ENCODE measurements at places on chromosomes 16 and 17.

DNA sequence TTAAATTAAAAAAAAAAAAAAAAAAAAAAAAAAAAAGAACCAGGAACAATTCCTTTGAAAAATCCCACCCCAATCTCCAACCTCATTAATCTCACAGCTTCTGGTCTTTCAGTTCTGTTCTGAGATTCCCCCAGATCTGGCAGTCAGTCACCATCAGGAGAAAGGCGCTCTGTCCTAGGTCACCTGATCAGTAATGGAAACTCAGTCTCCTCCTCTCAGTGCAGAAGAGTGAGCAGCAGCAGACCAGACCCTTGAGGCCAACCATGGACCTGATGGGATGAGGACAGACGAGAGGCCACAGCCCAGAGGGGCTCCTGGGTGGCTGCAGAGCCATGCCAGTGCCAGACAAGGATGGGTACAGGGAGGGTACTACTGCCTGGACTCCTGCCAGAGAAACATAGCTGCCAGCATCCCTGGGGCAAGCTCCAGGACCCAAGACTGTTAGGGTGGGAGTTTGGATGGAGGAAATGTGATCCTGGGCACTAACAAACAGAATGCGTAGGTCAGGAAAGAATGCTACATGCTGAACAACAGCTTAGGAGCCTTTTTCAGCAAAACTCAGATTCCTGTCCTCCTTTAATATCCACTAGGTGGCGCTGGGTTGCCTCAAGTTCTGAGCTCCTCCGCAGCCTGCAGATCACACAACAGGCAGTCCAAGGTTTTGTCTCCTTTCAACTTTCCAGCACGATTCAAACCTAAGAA is 28.7 kb downstream of the MPG start:
- DNase-seq: peak; percentile 54

DNA sequence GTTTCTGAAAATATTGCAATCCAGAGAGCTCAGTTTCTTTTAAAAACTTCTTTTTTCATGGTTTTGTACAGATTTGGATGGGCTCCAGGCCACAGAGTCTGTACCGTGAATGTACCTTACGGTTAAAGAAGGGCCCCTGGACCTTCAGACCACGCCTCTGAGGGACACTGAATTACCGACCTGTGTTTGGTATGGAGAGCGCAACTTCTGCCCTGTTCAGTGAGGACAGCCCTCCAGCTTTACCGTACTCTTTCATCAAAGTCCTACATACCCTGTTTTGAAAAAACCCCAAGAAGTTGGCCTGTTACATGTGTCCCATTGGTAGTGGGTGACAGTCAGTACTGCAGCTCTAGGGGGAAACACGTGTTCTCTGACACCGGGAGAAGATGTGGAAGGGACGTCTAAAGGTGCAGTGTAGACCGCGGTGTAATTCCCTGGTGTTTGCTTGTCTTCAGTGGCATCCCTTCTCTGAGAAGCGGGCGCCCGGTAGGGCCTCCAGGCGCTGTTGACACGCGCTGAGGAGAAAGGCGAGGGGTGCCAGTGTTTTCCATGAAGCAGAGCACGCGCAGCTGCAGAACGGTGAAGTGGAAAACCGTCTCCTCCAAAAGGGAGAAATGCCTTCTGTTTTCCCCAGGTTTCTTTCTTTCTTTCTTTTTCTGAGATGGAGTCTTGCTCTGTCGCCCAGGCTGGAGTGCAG is 6.2 kb downstream of the PGS1 start:
- DNase-seq: no peak

GRCh38 chr16:75203096-75203495 is 3.9 kb downstream of the CTRB2 start:
- DNase-seq: no peak

- DNase-seq: no peak
Observed at GRCh38 chr17:2975469-2975958, 87.9 kb downstream of the OR1D5 start.

GRCh38 chr16:56518425-56518824 is 1.4 kb downstream of the BBS2 start:
- no peak for DNase-seq

DNA sequence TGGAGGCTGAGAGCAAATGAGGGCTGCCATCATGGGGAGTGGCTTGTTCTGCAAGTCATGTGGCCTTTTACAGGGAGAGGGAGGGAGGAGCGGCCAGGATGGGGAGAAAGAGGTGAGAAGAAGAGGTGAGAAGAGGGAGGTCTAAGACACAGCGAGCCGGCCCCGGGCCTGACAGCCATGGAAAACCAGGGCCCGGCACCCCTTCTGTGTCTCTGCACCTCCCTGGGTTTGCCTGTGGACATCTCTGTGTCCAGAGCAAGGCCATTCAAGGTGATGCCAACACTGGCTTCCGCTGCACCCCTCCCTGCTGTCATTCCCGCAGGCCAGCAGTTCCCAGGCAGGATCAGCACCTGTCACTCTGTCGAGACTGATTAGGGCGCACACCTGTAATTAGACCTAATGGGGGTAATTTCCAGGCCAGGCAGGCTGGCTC is 75.6 kb downstream of the MGAT5B start:
- no peak for DNase-seq

- DNase-seq: peak; percentile 63
Observed at GRCh38 chr16:12228602-12229499, 252.3 kb downstream of the SNX29 start.

DNA sequence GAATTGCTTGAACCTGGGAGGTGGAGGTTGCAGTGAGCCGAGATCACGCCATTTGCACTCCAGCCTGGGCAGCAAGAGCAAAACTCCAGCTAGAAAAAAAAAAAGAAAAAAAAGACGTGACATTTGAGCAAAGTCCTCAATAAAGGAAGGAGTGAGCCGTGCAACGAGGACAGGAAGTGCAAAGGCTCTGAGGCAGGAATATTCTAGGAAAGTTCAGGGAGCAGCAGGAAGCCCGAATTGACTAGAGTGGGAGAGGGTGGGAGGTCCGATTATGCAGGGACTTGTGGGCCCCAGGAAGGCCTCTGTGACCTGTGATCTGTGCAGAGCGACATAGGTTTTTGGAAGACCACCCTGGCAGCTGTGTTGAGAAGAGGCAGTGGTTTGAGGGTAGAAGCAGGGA is 8.6 kb upstream of the LASP1NB start:
- DNase-seq: no peak

DNA sequence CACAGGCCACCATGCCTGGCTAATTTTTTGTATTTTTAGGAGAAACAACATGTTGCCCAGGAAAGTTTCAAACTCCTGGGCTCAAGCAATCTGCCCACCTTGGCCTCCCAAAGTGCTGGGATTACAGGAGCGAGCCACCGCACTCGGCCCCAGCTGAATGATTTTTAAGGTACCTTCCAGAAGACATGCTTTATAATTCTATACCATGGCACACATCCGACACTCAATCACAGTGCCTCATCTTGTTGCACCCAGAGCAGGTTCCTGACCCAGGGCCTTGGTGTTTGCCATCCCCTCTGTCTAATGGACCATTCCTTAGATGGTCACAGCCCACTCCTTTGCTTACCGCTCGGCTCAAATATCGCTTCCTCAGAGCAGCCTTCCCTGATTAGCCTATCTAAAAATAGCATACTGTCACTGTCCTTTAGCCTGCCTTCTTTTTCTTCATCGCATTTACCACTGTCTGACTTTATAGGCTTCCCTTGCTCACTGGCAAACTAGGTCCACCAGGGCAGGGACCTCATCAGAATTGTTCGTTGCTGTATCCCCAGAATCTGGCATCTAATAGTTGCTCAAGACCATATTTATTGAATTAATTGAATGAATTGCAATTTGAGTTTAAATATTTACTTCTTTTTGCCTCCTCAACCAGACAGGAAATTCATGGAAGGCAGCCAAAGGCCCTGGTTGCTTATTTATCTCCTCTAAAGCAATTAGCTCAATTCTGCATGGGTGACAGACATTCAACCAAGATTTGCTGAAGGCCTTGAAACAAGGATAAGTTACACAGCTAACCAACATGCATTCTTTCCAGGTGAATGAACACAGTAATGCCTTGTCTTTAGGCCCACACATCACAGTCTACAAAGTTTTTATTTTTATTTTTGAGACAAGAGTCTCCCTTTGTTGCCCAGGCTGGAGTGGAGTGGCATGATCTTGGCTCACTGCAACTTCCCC is 6.3 kb upstream of the TENT4B start:
- DNase-seq: no peak

- no peak for DNase-seq
Observed at GRCh38 chr16:89732918-89733242, 11.5 kb downstream of the ZNF276 start.

- DNase-seq: no peak
Observed at GRCh38 chr17:57035971-57036481, 49.0 kb upstream of the AKAP1 start.

- DNase-seq: no peak
Observed at GRCh38 chr16:4103745-4104144, 12.5 kb downstream of the ADCY9 start.

DNA sequence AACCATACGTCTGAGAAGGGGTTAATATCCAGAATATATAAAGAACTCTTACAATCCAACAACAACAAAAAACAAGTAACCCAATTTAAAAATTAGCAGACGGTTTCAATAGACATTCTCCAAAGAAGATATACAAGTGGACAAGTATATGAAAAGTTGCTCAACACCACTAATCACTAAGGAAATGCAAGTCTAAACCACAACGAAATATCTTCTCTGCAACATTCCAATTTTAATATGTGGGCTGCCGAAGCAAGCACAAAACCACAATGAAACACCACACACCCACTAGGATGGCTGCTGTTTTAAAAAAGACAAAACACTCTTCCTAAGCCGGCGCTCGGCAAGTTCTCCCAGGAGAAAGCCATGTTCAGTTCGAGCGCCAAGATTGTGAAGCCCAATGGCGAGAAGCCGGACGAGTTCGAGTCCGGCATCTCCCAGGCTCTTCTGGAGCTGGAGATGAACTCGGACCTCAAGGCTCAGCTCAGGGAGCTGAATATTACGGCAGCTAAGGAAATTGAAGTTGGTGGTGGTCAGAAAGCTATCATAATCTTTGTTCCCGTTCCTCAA is 5.9 kb upstream of the SLC13A2 start:
- no peak for DNase-seq

GRCh38 chr17:42288803-42289610 is 709 bp downstream of the STAT5A start:
- no peak for DNase-seq

GRCh38 chr16:28293601-28293960 is 1.3 kb downstream of the SBK1 start:
- DNase-seq: no peak

DNA sequence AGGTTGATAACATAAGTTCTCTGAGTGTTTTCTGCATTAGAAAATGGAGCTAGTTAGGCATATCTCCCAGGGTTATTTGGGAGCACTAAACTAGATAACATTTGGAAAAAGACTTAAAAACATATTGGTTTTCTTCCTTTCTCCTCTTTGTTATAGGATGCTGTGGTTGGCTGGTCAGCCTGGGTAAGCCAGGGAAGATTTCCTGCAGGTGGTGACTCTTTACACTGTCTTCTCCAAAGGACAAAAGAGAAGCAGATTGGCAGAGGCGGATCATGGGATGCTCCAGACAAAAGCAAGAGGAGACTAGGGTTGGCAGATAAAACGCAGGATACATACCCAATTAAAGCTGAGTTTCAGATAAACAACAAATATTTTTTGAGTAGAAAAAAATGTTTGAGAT is 6.2 kb upstream of the CRYBA1 start:
- DNase-seq: no peak

GRCh38 chr16:51818342-51818944 is 667.4 kb upstream of the SALL1 start:
- DNase-seq: peak; percentile 75

DNA sequence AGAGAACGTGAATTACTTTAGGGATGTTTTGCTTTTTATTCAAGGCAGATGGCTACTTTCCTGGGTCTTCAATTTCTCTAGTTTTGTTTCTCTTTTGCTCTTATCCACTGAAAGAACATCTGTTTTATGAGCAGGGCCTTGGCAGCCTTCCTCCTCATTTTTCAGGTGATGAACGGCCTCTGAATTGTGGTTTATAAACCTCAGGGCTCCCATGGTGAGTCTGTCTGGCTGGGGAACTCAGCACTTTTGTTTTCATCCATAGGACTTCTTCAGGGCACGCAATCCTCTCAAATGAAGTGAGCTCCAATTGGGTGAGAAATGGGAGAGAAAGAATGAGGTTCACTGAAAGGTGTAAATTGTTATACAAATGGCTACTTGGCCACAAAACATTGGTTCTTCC is 186.4 kb upstream of the ERCC4 start:
- DNase-seq: no peak

DNA sequence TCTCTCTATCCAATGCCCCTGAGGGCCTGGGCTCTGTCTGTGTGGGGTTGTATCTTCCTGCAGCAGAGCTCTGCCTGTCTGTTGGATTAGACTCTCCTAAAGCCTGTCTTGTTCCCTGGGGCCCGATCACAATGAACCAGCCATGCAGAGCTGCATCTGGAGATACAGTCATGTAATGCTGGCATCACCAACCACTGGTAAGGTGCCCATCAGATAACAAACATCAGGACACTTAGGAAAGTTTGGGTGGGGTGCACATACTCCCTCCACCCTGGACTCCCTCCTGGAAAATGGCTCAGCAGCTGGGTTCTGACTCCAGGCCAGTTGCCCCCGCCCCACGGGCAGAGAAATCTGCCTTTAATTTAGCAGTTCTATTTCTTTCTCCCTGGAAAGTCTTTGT is 61.3 kb upstream of the BRD7 start:
- DNase-seq: no peak

DNA sequence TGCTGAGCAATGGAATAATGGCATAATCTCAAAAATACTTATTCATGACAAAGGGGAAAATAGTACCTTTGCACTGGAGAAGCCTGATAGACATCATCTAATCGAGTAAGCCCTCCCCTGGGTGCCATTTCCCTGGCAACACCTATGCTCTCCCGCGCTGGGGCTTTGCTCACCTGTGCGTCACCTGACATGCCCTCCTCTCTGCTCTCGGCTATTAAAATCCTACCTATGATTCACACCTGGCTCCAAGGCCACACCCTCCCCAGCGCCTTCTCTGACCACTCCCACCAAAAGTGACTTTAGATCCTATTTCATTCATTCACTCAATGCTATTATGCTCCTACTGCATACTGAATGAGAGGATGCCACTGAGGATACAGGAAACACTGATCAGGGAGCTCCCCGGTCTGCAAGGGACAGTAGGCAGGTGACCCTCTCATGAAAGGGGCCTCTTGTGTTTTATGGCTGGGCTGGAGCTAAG is 83.9 kb downstream of the NT5M start:
- DNase-seq: no peak

GRCh38 chr17:8836821-8837562 is 30.5 kb downstream of the PIK3R6 start:
- DNase-seq: no peak

- DNase-seq: no peak
Observed at GRCh38 chr17:3963237-3964201, 718 bp downstream of the ATP2A3 start.

- peak; percentile 70 for DNase-seq
Observed at GRCh38 chr16:31453255-31454204, 5.8 kb upstream of the ARMC5 start.

DNA sequence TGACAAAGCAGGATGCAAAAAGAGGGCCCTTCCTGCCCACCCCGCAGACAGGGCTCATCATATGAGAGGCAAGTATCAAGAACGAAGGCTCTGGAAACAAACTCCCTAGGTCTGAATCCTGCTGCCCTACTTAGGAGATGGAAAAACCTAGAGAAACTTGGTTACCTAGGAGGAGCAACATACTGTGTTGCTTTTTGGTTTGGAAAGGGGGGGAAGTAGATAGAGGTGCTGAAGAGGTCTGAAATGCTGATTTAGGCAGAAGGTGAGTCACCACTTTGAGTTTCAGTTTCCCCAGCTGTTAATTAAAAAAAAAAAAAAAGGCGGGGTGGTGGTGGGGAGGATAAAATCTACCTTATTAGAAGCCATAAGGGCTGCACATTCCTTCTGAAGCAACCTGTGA is 1.5 kb downstream of the N4BP1 start:
- no peak for DNase-seq
